SK-MEL-5 (cell line): ENCODE measurements at places on chromosomes 16 and 17.

DNA sequence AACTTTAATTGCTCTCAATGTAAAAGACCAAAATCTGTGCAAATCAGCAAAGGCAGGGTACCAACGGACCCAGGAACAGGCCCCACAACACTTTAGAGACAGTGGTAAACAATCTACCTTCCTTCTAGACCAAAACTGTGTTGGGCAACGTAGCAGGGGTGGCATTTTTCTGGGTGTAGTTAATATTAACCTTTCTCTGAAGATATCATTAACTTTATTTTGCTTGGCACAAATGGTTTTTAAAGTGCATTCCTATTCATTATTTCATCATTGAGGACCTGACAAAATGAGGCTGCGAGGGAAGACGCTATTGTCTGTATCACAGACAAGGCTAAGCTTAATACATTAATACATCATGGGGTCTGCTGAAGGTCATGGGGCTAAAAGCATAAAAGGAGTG lies 37.9 kb upstream of the TRAP1 start:
- no peak for DNase-seq

- peak; percentile 61 for DNase-seq
Observed at GRCh38 chr17:74981979-74982662, 5.3 kb upstream of the CDR2L start.

DNA sequence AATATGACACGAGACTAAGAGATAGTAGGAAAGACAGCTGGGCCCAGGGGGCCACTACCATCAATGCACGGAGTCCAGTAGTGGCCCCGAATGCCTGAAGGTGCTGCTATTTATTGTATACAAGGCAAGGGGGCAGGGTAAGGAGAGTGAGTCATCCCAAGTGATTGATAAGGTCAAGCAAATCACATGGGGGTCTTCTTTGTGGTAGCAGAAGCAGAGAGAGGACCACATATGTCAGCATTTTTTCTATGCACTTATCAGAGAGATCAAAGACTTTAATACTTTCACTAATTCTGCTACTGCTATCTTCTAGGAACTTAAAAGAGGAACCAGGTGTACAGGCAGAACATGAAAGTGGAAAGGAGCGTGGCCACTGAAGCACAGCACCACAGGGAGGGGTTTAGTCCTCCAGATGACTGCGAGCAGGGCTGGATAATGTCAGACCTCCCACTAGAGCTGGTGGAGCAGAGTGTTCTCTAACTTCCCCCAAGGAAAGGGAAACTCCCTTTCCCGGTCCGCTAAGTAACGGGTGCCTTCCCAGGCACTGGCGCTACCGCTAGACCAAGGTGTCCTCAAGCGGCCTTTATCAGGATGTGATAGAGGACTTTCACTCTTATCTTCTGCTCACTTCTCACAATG lies 26.4 kb upstream of the ARL4D start:
- no peak for DNase-seq

GRCh38 chr16:68508641-68509240 lies 30.4 kb upstream of the ZFP90 start:
- DNase-seq, result no peak

- no peak for DNase-seq
Observed at GRCh38 chr16:77353587-77354263, 81.1 kb downstream of the ADAMTS18 start.

DNA sequence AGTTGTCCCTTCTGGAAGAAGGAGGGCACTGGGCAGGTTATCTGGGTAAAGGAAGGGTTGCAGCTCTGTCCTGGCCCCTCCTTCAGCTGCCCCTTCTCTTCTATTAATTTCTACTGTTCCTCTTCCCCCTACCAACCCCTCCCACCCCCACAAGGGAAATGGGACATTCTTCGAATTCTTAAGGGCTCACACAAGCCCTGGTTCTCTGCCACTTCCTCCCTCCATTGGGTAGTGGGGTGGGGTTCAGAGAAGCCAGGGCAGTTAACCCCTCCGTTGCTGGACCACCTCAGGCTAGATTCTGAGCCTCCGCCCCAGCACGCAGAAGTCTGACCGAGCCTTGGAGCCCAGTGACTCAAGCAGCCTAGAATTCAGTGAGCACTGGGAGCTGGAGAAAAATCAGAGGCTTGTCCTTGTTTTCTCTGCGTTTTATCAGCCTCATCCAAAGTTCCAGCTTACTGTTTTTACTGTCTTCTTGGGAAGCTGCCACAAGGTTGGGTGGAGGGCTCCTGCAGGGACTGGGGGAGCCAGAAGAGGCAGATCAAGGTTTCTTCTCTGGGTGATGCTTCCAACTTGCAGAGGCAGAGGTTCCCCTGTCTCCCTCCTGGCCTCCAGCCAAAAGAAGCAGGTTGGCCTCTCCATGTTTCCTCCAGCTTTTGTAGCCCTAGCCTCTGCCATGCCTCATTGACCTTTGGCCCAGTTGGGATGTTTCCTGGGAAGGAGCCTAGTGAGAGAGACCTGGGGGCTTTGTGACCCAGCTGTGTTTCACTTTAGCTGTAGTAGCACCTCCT lies 10.2 kb downstream of the LASP1 start:
- DNase-seq, result peak; percentile 43

GRCh38 chr17:10251212-10251948 lies 53.0 kb upstream of the GAS7 start:
- no peak for DNase-seq

- DNase-seq, result no peak
Observed at GRCh38 chr17:78924481-78925151, 571 bp downstream of the TIMP2 start.

DNA sequence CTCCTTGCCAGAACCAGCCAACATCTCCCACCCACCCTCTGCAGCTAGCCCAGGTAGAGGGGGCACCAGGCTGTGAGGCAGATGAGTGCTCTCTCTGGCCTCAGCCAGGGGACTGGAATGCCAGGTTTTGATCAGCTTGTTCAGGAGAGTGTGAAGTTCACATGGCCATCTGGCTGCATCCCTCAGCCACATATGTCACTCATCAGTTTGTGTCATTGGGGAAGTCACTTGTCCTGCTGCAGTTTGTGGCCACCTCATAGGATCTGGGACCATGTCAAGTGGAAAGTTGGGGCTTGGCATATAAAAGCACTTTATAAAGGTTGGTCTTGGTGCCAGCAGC lies 147.6 kb downstream of the SOCS1 start:
- DNase-seq, result no peak

DNA sequence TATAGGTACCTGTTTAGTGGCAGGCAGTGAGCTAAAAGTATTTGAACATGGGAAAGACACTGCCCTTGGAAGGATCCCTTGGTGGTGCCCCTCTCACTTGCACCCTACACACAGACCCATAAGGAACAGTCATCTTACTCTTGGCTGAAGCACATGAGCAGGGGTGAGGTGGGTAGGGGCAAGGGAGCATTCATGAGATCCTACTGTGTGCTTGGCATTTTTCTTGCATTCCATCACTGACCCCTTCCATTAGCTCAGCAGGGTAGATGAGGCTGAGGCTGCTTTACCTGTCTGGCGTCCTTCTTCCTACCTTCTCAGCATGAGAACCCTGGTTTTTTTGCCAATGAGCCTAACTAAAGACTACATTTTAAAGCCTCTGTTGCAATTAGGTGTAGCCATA lies 48.3 kb downstream of the CCT6B start:
- DNase-seq, result no peak

GRCh38 chr16:85936816-85937215 lies 37.9 kb downstream of the IRF8 start:
- DNase-seq, result no peak

DNA sequence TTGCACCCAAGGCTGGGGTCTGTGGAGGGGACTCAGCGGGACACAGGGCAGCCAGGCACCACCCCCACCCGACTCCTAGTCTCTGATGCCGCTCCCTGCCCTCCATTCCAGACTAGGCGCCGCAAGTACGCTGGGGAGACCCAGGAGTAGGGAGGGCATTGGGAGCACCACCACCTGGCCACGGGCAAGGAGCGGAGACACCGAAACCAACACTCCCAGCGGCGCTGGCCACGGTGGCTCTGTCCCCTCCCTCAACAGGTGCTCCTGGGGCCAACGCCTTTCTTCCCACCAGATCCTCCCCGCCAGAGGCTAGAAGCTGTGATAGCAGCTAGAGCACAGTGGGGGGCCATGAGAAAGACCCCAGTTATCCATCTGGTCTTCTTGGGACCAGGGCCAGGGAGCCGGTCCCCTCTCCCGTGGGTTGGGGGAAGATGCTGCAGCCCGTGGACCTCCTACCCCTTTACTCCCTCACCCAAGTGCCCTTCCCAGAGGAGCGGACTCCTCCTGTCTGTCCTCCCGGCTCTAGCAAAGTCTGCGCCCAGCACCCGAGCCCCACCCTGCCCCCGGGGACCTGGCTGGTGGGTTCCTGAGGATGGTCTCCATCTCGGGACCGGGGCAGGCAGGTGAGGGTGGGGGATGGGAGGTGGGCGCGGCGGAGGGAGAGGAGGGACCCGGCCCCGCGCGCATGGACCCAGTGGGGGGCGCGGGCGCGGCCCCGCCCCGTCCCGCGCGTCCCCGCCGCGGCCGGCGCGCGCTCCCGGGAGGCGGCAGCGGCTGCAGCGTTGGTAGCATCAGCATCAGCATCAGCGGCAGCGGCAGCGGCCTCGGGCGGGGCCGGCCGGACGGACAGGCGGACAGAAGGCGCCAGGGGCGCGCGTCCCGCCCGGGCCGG lies at the start of gene SYNGR3:
TSS of gene SYNGR3 (plus strand) at position 762 of the 892 bp plus-strand sequence. CDS start 133 bp downstream, outside the sequence.
- DNase-seq, result no peak

DNA sequence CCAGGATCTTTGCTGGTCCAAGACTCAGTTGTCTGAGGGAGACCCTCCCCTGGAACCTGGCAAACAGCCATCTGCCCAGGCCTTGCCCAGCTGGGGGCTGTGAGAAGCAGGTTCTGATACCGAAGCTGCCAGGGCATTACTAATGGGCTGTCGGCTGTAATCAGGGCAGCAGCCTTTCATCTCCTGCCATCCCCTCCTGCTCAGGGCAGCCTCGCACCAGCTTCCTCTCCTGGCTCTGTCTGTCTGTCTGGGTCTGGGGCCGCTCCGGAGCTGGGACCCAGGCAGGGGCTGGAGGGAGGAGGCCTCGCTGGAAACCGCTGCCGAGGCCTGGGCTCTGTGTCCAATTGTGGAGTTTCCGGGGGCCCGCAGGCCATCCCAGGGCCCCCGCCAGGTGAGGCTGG lies 21.6 kb upstream of the BRD7 start:
- DNase-seq, result no peak

- no peak for DNase-seq
Observed at GRCh38 chr17:44204441-44204882, 4.8 kb upstream of the ATXN7L3 start.

DNA sequence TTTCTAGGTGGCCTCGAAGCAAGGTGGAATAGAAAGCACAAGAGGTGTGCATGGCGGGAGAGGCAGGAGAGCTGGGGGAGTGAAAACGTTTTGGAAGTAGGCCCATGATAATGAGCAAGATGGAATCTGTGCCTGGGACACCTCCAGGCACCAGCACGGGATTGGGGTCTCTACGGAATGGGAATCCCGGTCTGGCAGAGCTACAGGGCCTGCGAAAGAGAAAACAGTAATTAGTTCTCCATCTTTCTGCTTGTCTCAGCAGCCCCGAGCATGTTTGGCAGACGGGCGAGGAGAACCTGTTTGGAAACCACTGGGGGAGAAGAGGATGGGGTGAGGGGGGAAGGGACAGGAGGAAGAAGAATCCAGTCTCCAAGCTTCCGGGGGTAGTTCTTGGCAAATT lies 258.7 kb downstream of the SOX9 start:
- no peak for DNase-seq

- DNase-seq, result no peak
Observed at GRCh38 chr17:65441053-65441605, 120.3 kb downstream of the AXIN2 start.
